ENCODE measurements at places on chromosomes 7 and 10.

DNA sequence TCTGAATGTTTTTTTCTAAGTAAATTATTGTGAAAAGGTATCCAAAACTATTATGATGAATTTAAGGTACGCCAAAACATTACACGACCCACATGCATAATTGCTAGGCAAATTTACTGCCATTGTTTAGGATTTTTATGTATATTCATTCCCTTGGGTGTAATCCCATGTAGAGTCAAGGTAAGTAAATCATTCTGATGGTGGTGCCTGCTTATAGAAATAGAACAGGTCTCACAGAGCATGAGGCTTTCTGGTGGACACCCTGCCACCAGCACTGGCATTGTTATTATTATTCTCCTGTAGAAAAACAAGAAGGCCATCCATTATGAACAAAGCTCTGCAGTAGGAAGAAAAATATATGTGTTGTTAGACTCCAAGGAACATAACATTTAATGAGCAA is 111.7 kb upstream of the ZNF804B start:
- DNase-seq, result no peak

- DNase-seq, result no peak
These were observed 34.9 kb upstream of the PRSS1 start for GRCh38 chr7:142714375-142714774.

DNA sequence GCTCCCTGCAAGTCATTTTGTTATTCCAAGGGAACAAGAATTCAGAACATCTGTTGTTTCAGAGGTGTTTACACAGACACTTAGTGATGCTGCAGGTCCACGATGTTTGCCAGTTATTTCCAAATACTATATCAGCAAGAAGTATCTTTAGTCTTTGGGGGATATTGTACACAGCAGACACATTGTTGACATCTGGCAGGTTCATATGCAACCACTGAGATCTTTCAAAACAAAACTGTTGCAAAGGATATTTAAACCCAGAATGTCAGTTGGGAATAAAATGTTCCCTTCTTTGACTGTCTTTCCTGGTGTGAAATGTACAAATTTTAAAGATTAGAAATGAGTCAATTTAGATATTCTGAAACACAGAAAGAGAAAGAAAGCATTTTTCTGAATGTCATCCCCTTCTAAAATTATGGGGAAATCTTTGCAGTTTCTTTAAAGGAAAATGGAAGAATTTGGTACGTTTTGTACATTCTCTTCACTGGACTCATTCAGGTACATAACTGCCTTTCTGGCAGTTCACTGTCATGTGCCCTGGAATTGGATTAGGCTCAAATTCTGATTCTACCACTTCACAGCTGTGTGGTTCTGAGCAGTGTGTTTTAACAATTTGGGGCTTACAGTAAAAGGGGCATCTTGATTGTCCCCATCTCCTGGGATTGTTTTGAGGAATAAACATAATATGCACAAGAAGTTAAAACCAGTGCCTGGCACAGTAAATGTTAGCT is 40.3 kb upstream of the CELF2 start:
- DNase-seq, result peak; percentile 37

- DNase-seq, result no peak
These were observed 149.8 kb downstream of the HBP1 start for GRCh38 chr7:107318523-107319160.

DNA sequence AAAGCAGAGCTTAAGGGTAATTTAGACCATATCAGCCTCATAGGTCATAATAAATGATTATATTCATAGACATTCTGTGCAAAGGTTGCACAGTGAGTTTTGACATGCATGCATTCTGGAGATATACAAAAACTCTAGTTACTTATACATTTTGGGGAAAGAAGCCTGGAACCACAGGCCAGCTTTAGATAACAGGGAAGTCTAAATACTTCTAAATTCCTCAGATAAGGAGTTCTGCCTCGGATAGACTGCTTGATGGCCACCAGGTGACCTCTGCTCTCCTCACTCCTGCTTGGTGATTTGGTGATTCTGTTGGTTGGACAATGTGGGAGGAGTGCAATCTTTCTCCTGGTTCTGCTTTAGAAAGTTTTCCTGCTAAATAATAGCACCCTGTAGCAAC is 77.9 kb downstream of the SGMS1 start:
- DNase-seq, result no peak

- no peak for DNase-seq
These were observed 179.3 kb downstream of the PFKFB3 start for GRCh38 chr10:6382081-6382480.

DNA sequence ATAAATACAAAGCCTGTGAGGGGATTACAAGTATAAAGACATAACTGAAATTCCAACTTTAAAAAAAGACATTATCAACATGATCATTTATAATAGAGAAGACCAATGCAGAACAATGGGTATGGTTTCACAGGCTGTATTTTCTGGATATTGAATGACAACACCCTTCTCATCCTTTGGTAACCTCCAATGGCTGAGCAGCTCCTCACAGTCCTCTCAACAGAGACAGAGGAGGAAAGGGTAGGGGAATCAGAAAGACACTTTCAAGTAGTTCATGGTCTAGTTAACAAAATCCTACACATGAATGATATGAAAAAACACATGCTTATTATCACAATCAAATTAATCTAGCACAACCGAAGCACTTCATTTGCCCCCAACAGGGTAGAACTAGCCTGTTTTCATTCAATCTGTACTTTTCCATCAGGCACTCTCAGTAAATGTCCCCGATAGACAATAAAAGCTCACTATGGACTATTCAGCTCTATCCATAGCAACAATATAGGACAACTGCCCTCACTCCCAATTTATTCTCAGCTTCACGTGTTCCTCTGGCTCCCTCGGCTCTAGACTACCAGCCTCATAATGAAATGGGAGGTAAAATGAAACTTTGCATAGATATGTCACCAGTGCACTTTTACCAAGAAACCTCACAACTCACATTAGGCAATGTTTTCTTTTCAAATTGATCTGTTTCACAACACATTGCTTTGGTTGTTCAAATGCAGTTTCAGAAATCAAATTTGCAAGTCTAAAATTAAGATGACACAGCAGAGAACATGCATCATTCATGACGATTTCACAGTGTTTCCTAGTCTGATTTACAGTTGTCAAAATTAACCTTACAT is 211.4 kb downstream of the THSD7A start:
- no peak for DNase-seq

GRCh38 chr10:117860135-117860534 is 186.6 kb downstream of the RAB11FIP2 start:
- DNase-seq, result no peak

- no peak for DNase-seq
These were observed 270.7 kb downstream of the PCDH15 start for GRCh38 chr10:54530299-54530698.

DNA sequence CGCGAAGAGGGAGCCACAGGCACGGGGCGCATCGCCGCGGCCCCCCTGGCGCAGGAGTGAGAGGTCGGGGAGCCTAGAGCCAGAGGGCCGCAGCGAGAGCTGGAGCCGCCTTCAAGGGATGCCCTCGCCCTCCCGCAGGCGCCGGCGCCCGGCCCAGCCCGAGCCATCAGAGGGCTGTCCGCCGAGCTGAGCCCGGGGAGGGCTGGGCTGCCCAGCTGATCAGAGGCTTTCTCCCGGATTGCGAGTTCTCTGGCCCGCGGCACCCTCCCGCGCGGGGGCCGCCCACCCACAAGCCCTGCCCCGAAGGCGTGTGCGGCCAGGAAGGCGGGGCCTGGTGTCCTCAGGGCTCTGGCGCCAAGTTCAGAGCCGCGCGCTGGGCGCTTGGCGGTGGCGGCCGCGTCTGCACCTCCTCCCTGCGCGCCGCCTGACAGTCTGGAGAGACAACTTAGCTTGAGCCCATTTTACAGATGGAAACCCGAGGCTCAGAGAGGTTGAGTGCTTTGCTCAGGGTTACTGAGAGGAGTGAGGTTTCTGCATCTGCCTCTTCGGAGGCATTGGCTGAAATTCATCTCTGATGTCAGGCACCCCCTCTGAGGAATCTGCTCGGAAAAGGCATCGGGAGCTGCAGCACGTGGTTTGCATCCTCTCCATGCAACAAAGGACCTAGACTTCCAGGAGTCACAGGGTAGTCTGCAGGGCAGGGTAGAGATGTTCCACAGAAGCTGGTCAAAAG is 3.8 kb upstream of the ANTXRL start:
- no peak for DNase-seq

GRCh38 chr7:69893906-69894305 is 295.6 kb downstream of the AUTS2 start:
- DNase-seq, result peak; percentile 62

DNA sequence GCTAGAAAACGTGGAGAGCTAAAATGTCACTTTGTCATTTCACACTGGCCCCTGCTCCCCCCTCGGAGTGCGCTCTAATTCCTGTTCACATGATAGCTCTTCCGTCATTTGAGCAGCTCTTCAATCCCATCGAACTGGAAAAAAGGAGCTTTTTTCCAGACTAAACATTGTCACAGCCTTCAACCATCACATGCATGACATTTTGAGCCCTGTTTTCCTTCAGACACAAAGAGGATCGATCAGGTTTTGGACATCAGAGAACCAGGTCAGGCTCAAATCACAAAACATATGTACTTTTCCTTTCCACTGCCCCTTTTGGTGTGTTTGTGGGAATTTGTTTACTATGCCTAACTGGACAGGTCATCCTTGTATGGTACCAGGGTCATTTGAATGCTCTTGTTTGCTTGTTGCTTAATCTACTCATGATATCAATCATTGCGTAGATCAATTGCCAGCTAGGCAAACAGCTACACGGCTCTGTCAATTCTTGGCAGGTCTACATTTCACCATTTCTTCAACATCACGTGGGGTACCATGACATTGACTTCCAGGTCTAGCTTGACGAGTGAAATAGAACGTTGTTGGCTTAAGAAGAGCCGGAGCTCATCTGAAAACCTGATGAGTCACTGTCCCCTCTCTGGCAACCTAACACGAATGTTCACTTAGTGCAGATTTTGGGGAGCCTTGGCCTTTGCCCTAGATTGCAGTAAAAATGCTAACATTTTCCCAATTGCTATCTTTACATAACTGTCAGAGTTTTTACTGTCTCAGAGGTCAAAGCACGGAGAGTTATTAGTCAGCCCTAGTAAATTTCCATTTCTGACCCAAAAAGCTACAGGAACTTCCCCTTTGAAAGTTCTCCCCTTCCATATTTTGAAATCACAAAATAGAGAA is 87.3 kb downstream of the LYZL2 start:
- no peak for DNase-seq

GRCh38 chr10:34580643-34581042 is 234.5 kb downstream of the PARD3 start:
- no peak for DNase-seq

DNA sequence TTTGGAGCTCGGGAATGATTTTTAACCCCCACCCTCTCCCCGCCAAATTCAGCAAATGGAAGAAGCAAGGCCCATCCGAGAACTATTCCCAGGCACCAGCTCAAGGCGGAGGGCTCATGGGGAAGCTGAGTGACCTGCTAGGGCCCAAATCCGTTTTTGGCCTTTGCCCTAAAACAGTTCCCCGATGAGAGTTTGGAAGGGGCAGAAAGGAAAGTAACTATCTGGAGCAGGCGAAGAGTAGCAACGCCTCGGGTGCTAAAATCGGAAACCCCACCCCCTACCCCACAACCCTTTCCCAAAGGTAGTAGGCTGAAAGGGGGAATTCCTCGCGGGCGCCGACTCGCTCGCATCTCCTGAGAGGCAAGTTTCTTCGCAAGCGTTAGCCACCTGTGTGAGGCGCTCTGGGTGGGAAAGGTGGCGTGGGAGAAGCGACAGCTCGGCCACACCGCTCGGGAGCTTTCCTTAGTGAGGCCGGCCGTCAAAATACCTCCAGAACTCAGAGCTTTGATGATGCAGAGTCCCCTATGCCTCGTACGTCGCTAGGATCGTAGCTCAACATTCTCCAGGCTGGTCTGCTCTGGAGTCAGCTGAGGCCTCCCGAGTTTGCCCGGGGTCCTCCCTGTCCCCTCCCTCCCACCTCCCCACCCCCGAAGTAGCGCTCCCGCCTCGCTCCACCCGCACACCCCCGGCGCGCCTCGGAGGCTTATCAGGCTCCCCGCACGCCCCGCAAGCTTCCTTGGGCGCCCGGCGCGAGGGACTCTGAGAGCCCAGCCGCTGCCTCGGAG is 642 bp upstream of the PRKG1 start:
- no peak for DNase-seq

GRCh38 chr7:151247611-151248345 is 716 bp downstream of the SMARCD3 start:
- DNase-seq, result no peak

GRCh38 chr7:55120501-55121198 is 101.8 kb downstream of the EGFR start:
- DNase-seq, result no peak

DNA sequence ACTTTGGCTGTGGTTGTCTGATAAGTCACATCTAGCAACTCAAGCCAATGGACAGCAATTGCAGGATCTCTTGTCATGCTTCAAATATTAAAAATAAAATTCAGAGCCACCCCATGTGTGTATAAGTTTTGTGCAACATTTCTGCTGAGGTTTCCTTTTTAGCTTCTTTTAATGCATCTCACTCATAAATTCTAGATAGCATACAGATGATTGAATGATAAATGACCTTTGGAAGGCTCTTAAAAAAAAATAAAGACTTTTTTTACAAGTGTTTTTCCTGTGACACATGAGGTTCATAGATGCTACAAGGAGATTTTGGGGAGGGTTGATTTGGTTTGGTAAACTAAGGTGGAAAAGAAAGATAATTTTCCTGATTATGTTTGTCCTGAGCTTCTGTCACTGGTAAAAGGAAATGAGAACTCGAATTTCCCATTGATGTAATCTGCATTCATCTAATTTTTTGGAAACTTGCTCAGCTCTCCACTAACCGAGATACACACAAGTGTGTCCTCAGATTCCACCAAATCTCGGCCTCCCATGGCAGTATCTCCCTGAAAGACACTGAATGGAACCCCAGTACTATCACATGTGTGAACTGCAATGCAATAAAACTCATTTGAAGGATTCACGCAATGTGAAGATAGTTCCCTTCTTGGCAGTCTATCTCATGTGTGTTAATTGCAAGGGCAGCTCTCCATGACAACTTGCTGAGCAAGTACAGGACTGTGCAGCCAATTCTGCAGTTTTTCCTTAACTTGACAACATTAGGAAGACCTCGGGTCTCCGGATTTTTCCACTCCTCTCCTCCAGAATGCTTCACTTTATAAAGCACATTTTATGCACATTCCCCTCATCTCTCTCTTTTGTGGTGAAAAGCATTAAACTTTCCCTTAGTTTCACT is 185.4 kb upstream of the PFKP start:
- DNase-seq, result no peak

- DNase-seq, result peak; percentile 62
These were observed 748.4 kb upstream of the PHF14 start for GRCh38 chr7:10225275-10225674.

DNA sequence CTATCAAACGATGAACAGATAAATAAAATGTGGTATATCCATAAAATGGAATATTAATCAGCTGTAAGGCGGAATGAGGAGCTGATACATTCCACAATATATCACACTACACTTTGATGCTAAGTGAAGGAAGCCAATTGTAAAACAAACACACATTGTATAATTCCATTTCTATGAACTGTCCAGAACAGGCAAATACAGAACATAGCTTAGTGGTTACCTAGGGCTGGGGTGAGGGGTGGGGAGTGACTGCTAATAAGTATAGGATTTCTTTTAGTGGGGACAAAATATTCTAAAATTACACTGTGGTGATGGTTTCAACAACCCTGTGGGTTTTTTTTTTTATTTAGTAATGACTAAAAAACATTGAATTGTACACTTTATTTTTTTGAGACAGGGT is 82.1 kb upstream of the SLC26A5 start:
- no peak for DNase-seq

- no peak for DNase-seq
These were observed 170.4 kb downstream of the DKK1 start for GRCh38 chr10:52484206-52485065.

GRCh38 chr7:47119261-47119865 is 462.5 kb downstream of the TNS3 start:
- DNase-seq, result no peak
